ENCODE measurements at places on chromosomes 13 and 19.

GRCh38 chr13:64020126-64020525, 2604.5 kb upstream of the PCDH20 start:
- no peaks in the 10 kb centered on the region for H3K27me3 ChIP-seq
- H3K27ac ChIP-seq: no peak overlapping the region
- no peaks in the 10 kb centered on the region for H3K4me1 ChIP-seq

DNA sequence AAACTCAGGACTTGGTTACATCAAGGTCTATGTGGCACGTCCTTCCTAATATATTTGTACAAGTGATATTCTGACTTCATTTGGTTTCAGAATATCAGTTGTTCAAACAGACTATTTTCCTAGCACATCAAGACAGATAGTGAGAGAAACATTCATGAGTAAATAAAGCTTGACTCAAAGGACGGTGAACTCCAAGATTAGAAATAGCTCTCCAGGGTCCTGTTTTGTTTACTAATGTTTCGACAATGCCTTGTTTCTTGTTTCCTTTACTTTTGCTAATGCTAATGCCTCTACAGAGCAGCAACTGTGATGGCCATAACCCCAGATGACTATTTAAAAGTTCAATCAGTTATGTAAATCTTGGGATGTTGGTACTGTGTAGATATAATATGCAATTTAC, 313.9 kb downstream of the KLF12 start:
- H3K4me3 ChIP-seq: no peak overlapping the region
- no peak for DNase-seq
- no peaks in the 10 kb centered on the region for H3K36me3 ChIP-seq
- no peak overlapping the region for H3K27ac ChIP-seq
- H3K27me3 ChIP-seq: no peaks in the 10 kb centered on the region

DNA sequence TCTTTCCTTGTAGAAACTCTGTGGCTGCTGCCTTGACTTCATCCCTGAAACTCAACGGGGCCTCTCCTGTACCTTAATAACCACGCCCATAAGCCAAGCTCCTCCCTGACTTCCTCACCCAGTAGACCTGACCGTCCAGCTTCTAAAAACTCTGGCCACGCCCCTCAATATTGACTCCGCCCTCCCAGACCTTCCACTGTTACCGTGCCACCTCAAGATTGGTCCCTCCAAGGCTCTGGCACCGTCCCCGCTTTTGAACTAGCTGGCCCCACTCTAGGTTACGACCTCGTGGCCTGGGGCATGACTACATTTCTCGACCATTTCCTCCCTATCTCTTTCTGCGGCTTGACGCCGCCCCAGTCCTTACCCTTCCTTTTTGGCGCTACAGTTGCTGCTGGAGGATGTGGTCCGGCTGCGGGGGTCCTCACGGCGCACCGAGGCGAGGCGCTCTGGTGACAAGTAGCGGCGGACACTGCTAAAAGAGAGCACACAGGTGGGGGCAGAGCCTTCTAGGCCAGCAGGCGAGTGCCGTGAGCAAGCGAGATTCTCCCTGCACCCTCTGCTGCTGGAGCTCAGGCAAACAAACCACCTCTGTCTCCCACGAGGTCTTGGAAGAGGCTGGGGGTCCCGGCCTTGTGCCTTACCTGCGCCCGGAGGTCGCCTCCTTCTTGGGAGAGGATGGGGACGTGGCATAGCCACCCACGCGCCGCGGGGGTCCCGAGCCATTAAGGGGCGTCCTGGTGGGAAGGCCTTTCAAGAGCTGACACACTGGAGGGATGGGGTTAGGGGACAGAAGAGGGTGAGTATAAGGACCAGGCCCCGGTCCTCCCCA, 2.3 kb upstream of the EML2 start:
- no peaks in the 10 kb centered on the region for H3K27me3 ChIP-seq
- H3K36me3 ChIP-seq: no peaks in the 10 kb centered on the region
- peaks cover 72% of the 10 kb centered on the region for H3K4me1 ChIP-seq
- peak overlapping the region; percentile 53 for H3K4me3 ChIP-seq

DNA sequence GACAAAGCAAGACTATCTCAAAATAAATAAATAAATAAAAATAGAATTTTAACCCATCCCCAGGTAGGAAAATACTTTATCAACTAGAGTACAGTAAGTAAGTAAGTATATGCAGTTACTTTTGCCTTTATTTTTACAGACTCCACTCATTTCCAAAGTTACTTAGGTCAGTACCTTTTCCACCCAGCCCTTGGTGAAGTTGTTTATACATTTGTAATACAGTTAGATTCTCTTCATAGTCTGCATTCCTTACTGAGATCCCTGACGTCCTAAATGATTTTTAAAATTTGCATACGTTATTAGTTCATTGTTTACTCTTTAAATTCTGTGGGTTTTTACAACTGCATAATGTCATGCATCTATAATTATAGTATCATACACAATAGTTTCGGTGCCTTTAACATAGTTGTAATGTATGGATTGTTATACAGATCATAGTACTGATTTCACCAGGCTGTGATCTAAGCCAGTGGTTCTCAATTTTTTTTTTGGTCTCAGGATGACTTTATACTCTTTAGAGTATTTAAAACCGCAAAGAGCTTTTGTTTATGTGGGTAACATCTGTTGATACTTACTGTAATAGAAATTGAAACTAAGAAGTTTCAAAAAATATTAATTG, 10.4 kb downstream of the SETDB2 start:
- H3K4me1 ChIP-seq: no peaks in the 10 kb centered on the region

DNA sequence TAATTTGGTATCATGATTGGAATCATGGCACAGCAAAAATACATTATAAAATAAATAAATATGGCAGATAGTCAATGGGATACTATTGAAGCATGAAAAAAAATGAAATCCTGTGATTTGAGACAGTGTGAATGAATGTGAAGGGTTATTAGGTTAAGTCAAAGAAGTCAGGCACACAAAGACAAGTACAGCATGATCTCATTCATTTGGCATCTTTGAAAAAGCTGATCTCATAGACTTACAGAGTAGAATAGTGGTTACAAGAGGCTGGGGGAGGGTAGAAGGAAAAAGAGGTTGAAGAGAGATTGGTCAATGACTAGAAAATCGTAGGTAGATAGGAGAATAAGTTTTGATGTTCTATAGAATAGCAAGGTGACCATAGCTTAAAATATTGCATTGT, 295.1 kb upstream of the SLITRK5 start:
- no peak for DNase-seq
- no peak overlapping the region for H3K27ac ChIP-seq
- no peaks in the 10 kb centered on the region for H3K4me1 ChIP-seq
- H3K27me3 ChIP-seq: no peaks in the 10 kb centered on the region
- H3K36me3 ChIP-seq: no peaks in the 10 kb centered on the region
- H3K4me3 ChIP-seq: no peak overlapping the region

GRCh38 chr19:41264581-41265394, 616 bp downstream of the HNRNPUL1 start:
- peaks cover 21% of the 10 kb centered on the region for H3K4me1 ChIP-seq
- peak overlapping the region; percentile 89 for H3K4me3 ChIP-seq
- DNase-seq: no peak
- H3K36me3 ChIP-seq: peaks cover 21% of the 10 kb centered on the region

DNA sequence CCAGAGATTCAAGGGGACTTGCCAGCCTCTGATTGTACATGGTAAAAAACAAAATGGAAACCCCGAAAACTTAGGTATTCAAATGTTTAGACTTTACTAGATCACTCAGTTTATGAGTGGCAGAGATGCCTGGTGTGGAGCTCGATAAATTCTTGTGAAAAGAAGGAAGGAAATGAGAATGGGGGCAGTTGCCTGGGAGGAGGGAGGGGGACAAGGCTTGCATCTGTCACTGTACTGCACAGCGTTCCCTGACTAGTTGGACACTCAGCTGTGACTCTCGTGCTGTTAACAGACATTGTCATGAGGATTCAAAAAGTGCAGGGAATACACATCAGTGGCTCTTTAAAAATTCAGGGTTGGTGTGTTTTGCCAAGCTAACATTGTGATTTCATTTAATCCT, 232.9 kb downstream of the ZIC5 start:
- H3K27me3 ChIP-seq: no peaks in the 10 kb centered on the region
- H3K4me1 ChIP-seq: no peaks in the 10 kb centered on the region
- DNase-seq: no peak
- H3K27ac ChIP-seq: no peak overlapping the region

DNA sequence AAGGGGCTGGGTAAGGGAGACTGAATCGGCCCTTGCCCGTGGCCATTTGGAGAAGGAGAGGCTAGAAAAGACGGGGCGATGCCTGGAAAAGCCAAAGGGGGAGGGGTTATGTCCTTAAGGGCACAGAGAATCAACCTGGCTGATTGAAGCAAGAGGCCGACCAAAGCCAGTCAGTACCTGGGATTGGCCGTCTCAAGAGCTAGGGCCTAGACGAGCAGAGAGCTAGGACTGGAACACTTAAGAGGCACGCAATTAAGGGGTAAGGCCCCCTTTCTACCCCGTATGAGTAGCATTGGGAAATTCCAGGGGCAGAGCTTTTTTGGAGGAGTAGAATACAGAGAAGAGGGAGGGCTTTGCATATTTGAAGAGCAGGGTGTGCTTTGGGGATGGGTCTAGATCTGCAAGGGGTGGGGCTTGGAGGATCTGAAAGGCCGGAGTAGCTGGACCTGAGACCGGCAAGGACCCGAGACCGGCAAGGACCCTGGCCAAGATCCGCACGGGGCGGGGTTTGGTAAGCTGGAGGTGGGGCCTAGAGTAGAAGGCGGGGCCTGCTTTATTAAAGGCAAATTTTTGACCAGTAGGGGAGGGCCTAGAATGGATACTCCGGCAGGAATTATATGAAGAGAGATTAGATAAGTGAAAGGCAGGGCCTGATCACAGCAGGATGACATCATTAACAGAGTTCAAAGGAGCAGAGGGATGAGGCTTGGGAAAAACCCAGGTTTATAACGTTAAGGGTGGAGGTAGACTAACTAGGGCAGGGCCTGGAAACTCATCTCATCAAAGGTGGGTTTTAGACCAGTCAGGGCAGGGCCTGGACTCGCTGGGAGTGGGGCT, 10.7 kb upstream of the CACNG6 start:
- peak; percentile 86 for DNase-seq
- H3K27me3 ChIP-seq: no peaks in the 10 kb centered on the region
- H3K27ac ChIP-seq: peak overlapping the region; percentile 94
- peaks cover 16% of the 10 kb centered on the region for H3K4me1 ChIP-seq

- H3K4me3 ChIP-seq: no peak overlapping the region
- H3K4me1 ChIP-seq: no peaks in the 10 kb centered on the region
- H3K27ac ChIP-seq: no peak overlapping the region
- no peaks in the 10 kb centered on the region for H3K27me3 ChIP-seq
- DNase-seq: no peak
- H3K36me3 ChIP-seq: no peaks in the 10 kb centered on the region
Measured at GRCh38 chr13:97798171-97798821, 155.2 kb upstream of the IPO5 start.

DNA sequence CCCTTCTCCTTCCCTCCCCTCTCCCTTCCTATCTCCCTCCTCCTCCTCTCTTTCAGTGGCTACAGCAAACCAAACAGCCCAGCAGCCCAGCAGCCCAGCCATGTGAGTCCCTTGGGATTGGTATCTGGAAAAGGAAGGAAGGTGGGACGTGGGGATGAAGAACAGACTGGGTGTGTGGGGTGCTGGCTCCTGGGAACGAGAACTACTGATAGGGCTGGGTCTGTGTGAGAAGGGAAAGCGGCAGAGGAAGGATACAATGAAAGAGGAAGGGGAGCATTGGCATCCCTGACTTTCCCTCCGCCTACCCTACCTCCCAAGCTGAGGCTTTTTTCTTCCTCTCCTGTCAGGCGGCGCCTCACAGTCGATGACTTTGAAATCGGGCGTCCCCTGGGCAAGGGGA, 863 bp downstream of the AURKC start:
- H3K27ac ChIP-seq: no peak overlapping the region
- no peaks in the 10 kb centered on the region for H3K36me3 ChIP-seq
- H3K4me3 ChIP-seq: no peak overlapping the region

- H3K4me3 ChIP-seq: peak overlapping the region; percentile 73
- H3K4me1 ChIP-seq: peaks cover 32% of the 10 kb centered on the region
- peaks cover 32% of the 10 kb centered on the region for H3K36me3 ChIP-seq
- no peak for DNase-seq
- H3K27me3 ChIP-seq: no peaks in the 10 kb centered on the region
Measured at GRCh38 chr13:30463787-30464495, 1.8 kb downstream of the HMGB1 start.

DNA sequence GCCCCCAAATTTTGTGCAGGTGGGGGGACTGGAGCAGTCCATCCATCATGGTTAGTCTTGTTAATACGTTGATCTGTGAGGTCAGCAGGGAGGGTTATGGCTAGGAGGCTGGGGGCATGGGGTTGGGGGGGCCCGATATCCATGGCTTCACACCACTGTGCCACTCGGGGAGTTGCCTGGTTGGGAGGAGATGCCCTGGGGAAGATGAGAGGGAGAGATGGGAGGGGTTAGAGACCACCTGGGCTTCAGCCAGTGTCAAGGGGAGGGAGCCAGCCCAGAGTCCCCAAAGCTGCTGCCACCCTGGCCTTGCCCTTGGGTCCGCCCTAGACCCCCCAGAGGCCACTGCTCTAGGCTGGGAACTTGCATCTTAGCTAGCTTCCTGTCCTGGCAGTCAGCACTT, 1.8 kb upstream of the DMPK start:
- DNase-seq: no peak
- H3K36me3 ChIP-seq: peaks cover 5% of the 10 kb centered on the region
- no peaks in the 10 kb centered on the region for H3K27me3 ChIP-seq
- no peak overlapping the region for H3K4me3 ChIP-seq

GRCh38 chr19:52331757-52332156, 4.3 kb upstream of the ZNF610 start:
- H3K27ac ChIP-seq: no peak overlapping the region
- no peak overlapping the region for H3K4me3 ChIP-seq
- H3K27me3 ChIP-seq: no peaks in the 10 kb centered on the region

- H3K27me3 ChIP-seq: no peaks in the 10 kb centered on the region
- no peaks in the 10 kb centered on the region for H3K36me3 ChIP-seq
- no peak for DNase-seq
- H3K27ac ChIP-seq: no peak overlapping the region
Measured at GRCh38 chr13:73902847-73903246, 231.4 kb downstream of the KLF12 start.
